Progenitor cell of endocrine pancreas (in vitro differentiated cells): ENCODE measurements at places on chromosomes 4 and X.

- DNase-seq: no peak
Observed at GRCh38 chr4:140038031-140038533, 115.9 kb downstream of the MAML3 start.

DNA sequence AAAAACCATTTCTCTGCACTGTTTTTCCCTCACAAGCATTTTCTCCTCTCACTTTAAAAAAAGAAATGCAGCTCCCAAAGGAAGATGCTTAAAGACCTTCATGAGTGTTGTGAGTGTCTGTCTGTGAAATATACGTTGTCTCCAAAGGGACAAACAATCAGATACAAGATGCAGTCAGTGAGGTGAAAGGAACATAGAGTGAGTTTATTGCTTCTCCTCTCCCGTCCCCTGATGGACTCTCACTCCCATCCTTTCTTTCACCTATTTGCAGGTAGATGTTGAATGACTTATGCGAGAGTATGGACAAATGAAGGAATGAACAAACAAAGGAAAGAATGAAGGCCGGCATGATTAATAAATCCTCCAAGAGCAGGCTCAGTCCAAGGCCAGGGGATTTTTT, 561.2 kb upstream of the DIPK2B start:
- no peak for DNase-seq

- no peak for DNase-seq
Observed at GRCh38 chrX:82528525-82528924, 979.6 kb upstream of the POU3F4 start.

DNA sequence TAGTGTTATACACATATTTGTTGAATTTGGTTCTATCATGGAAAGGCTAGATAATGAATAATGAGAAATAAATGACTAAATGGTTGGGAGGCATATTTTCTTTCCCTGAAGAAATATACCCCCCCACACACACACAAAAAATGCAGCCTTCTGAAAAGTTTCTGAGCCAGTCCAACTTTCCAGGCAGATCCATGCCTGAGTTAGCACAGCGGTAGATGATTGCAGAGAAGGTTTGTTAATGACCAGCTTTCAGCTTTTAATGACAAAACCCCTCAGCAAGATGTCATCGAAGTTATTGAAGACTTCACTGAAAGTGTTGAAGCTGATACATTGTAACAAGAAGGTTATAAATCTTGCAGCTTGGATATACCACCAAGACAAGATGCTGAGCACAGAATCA, 61.4 kb downstream of the GBA3 start:
- no peak for DNase-seq
